C1 segment of cervical spinal cord (tissue), 14 donors: ENCODE measurements at places on chromosomes 5 and 9.
A peak's percentile ranks its signal among the peaks of the same experiment; 100 is the strongest.

GRCh38 chr5:178576591-178577351 is 13.4 kb downstream of the COL23A1 start:
- no peak for DNase-seq

- no peak for DNase-seq
Observed at GRCh38 chr9:98678244-98678842, 30.4 kb downstream of the GABBR2 start.

GRCh38 chr9:109640580-109641371 is 139.2 kb upstream of the PALM2AKAP2 start:
- no peak for DNase-seq

GRCh38 chr9:19480345-19480744 is 71.5 kb downstream of the ACER2 start:
- no peak for DNase-seq

GRCh38 chr9:9054354-9054992 is 1254.9 kb upstream of the DMAC1 start:
- no peak for DNase-seq

DNA sequence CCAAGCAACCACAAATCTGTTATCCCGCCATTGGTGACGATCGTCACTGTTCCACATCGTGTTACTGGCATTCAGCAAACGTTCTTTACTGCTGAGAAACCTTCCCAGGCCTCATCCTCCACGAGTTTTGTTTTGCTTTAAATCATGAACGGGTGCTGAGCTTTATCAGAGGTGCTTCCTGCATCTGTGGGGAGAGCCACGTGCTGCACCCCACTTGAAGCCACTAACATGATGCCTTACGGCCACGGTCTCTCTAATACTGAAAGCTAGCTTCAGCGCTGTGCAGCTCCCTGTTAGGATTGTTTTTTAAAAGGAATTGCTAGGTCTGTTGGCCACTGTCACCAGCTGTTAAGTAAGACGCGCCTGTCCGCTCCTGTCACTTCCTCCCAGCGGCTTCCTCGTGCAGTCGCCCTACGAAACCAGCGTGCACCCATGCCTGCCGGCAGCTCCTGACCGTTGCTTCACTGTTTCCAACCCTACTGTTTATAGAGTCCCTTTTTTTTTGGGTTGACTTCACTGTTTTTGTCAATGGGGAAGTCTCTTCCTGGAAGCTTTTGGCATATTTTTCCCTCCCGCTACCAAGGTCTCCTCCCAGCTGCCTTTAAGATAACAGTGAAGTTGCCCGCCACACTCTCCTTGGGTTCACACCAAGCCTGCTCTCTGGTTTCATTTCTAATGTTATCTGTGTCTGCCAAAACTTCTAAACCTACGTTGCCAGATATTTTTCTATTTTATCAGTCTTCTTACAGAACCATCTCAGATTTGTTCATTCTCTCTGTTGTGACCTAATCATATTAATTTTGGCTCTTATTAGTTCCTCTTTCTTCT is 20.3 kb downstream of the LPCAT1 start:
- DNase-seq: peak; percentile 49

DNA sequence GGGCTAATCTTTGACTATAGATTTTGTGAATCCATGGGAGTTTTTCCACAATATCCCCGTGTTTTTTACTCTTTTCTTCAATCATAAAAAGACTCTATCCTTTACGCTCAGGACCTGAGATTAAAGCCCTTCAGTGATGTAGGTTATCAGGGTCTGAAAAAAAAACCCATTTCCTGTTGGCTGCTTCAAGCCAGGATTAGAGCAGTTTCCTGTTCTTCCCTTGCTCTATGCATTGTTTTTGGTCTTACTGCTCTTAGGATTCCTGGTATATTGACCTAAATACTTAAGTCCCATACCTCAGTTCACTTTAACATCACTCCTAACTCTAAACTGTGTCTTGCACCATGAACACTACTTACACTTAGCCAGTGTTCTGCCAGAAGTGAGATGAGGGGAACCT is 319.3 kb upstream of the CHD1 start:
- no peak for DNase-seq

DNA sequence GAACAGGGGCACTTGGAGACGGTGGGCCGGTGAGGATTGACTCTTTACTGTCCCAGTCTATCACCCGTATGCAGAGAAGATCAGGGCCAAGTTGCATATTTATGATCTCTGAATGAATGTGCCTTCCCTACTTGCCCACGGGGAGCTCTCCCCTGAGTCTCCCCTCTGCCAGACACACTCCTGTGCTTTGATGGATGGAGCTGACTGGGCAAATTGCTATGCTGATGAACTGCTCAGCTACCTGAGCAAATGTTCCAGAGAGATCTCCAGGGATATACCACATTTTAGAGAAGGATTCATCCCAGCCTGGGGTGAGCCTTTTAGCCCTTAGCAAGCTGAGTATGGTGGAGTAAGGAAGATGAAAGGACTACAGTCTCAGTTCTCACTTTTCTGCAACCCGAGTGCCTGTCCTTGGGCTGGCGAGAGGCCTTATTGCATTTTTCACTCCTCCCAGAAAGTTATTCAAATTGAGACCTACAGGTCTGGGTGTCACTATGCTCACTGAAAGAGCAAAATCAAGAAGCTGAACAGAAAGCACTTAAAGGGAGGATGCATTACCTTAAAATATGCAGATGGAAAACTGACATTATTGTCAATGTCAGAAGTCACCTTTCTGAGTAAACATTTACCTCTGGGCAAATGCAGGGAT is 526.7 kb upstream of the WWC1 start:
- DNase-seq: no peak

DNA sequence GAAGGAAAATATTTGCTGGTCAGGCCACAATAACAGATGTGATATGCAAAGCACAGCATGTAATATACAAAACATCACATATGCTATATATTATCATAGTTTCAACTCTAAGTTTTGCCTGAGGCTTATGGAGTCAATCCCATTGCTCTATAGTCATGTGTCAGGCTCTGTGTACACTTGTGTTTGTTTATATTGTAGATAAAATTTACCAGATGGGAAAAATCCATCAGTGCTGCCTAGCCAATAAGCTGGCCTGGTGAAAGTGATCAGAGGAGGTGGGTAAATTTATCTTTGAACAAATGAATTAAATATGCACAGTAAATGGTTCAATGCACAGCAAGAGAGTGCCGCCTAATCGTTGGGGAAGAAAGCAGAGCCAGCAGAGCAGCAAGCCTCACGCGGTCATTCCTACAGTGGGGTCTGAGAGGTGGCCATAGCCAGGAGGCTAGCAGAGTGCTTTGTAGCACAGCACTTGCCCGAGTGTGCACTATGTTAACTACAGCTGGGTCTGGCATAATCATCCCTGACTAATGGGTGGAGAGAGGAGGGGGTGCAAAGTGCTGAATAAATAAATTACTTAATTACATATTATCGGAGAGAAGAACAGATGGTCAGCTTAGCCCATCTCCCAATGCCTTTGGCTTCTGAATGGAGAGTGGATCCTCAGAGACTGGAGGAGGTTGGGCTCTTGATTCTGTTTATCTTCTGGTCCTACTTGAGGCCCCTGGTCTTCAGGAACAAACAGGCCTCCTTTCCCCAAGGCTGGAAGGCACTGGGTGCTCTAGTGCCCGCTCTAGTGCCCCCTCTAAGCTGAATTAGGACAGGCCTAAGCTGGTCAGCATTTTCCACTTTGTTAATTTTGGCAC is 153.5 kb downstream of the MAT2B start:
- DNase-seq: no peak

DNA sequence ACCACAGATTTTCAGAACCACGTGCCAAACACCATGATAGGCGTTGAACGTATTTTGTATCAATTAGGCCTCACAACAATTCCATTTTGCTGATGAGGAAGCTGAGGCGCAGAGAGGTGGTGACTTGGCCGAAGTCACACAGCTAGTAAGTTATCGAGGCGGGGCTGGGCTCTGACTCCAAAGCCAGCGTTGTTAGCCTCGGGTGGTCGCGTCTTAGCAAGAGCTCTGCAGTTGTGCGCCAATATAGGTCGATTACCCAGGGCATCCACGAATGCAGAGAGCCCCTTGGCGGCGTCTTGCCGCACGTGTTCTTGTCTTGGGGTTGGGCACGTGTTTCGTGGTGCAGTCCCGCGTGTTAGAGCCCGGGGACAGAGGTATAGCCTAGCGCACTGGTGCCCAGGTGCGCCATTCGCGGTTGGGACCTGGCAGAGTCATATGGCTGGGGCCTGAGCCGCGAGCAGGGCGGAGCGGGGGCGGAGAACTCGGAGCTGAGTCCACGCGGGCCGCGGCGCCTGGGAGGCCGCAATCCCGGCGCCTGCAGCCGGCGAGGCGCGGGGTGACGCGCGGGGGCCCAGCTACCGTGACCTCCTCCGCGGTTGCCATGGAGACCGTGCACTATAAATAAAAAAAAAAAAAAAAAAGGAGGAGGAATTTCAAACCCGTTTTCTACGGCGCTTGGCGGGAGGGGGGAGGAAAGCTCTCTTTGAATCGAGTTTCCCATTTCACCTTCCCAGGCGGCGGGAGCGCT is 62.3 kb downstream of the CXXC5 start:
- DNase-seq: no peak

DNA sequence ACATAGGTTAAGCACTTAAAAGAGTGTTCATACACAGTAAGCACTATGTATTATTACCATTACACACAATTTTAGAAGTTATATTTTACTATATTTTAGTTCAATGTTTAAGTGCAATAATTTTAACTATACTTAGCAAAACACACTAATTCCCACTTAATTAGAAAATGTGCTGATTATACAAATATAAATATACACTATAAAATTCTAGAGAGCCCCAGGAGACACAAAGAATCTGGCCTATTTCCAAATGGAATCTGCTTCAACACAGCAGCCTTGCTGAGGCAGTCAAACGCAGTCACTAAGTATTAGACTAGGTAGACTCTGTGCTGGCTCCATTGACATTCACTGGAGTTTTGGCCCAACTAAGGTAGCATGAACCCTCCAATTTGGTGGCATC is 160.9 kb downstream of the CETN3 start:
- DNase-seq: no peak

DNA sequence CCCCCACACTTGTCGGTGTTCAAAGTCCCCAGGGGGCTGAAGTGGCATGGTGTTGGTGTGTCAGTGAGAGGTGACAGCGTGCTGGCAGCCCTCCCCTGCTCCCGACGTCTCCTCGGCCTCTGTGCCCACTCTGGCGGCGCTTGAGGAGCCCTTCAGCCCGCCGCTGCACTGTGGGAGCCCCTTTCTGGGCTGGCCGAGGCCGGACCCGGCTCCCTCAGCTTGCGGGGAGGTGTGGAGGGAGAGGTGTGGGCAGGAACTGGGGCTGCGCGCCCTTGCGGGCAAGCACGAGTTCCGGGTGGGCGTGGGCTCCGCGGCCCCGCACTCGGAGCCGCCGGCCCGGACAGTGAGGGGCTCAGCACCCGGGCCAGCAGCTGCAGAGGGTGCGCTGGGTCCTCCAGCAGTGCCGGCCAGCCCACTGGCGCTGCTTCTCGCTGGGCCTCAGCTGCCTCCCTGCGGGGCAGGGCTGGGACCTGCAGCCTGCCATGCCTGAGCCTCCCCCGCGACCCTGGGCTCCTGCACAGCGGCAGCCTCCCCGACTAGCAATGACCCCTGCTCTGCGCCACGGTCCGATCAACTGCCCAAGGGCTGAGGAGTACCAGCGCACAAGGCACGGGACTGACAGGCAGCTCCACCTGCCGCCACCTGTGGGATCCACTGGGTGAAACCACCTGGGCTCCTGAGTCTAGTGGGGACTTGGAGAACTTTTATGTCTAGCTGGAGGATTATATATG is 224.1 kb upstream of the RIOK2 start:
- no peak for DNase-seq

- no peak for DNase-seq
Observed at GRCh38 chr5:92887254-92887653, 693.8 kb downstream of the NR2F1-AS1 start.

GRCh38 chr5:1885404-1885755 is 2.7 kb upstream of the IRX4 start:
- no peak for DNase-seq

- no peak for DNase-seq
Observed at GRCh38 chr5:62011089-62011664, 294.8 kb upstream of the KIF2A start.

DNA sequence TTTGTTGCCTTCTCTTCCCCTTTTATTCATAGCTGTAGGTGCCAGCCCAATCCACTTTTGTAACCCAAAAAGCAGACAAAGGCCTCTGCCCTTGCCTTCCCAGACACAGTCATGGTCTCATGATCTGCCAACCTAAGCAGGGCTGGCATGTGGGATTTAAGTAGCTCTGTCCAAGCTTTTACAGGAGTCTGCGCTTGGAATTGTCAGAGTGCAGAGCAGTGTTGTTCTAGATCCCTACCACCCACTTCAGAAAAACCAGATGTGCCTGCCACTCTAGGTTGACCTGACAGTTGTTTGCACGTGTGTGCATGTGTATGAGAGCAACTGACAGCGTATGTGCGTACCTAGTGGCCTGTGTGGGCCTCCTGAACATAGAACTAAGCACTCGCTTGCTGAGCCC is 87.8 kb upstream of the SPRY4 start:
- no peak for DNase-seq

- DNase-seq: no peak
Observed at GRCh38 chr5:98656125-98656795, 117.2 kb upstream of the RGMB start.

DNA sequence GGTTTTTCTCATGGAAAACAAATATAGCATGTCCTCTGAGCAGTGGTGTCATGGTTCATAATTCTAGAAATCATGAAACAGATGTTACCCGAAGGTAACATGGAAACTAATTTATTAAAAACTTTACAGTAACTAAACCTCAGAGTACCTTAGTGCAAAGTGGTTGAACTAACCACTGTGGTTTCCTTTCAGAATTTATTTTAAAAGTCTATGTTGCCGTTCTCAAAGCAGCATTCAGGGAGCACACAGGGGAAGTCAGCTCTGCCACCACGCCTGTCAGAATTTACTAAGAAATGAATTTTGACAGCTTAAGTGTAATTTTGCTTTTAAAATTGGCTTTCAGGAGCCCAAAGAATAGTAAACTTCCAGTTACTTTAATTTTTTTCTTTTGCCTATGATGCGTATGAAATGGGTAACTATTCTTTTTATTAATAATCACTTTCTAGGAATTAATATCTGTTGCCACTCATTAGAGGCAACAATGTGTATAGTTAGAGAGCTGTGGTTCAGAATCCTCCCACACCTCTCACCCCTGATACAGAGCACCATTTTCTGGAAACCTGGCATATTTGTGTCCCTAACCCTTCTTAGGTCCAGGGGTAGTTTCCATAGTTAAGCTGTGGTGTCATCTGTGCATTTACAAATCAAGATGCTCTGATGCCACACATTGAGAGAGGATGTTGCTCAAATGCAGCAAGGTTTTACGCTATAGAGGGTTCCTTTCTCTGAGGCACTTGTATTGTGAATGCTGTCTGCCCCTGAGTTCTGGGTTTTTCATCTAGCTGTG is 202.6 kb downstream of the ZSWIM6 start:
- no peak for DNase-seq
